ENCODE measurements at places on chromosomes 1 and 21.

DNA sequence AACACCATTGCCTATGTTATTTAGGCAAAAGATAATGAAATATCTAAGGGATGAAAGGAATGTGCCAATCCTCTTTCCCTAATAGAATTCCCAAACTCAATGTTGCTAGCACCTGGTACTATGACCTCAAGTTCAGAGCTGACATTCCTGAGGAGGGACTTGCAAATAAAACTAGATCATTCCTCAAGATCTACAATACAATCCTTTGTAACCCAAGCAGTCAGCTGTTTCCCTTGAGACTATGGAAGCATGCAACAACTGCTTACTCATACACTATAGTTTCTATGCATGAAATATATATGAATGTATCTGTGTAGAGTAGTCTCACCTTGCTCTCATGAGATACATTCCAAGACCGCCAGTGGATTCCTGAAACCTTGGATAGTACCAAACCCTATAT is 65.0 kb downstream of the ABL2 start:
- no peak for DNase-seq

GRCh38 chr1:16127676-16128337 is 28.1 kb downstream of the EPHA2 start:
- no peak for DNase-seq

DNA sequence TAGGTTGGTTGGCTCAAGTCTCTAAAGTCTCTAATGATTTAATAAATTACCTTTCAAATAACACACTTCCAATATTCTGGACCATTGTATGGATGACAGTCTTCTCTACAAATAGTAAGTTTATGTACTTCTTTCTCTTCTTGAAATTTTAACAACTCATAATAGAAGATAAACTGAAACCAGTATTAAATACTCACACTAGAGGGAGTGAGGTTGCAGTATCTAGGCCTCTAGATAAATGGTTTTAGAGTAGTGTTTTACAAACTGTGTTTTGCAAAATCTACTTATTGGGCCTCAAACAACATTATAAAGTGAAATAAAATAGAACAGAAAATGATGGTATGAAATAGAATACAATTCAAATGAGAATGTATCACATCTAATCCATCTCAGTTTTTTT is 479.9 kb upstream of the BRINP3 start:
- no peak for DNase-seq

GRCh38 chr1:1471389-1472052 is at the start of gene ATAD3B:
Gene ATAD3B, plus strand, starts transcription at chr1:1471765. Its CDS starts 120 bp downstream, at chr1:1471885.
- peak; percentile 91 for DNase-seq

- DNase-seq, result no peak
Measured at GRCh38 chr1:187009320-187009719, 180.6 kb downstream of the PLA2G4A start.

DNA sequence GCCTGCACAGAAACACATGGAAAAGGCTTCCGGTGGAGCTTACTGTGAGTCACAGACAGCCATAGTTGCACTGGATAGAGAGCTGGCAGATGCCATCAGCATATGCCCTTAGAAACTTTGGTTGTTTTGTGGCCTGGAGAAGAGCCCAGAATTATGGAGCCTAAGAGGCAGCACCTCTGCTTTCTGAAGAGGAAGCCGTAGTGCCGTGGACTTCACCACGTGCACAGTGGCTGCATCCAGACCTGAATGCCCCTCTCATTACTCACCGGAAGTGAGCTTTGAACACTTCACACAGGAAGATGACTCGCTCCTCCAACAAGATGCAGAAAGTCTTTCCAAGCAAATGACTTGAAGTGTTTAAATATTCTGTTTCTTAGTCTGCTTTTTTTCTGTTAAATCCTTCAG is 28.4 kb downstream of the JUN start:
- DNase-seq, result peak; percentile 49

- DNase-seq, result no peak
Measured at GRCh38 chr1:203056516-203056915, 29.3 kb downstream of the MYOG start.

DNA sequence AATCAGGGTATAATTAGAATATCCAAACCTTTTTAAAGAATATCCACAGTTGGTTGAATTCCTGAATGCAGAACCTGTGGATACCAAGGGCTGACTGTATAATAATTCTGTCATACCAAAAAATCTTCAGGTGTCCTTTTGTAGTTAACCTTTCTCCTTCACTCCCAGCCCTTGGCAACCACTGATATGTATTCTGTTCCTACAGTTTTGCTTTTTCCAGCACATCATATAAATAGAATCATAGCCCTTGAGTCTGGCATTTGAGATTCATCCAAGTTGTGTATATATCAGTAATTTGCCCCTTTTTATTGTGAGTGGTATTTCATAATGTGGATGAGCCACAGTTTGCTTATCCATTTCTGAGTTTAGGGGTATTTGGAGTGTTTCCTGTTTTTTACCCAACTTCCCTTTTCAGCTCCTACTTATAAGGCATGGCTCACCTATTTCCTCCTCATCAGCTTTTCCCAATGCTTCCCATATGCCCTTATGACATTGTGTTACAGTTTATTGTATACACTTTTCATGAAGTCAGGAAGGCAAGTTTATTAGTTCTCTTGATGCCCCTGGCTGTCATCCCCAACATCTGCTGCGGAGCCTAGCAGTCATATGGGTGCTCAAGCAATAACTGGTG is 35.0 kb upstream of the AGO1 start:
- no peak for DNase-seq

GRCh38 chr1:201726700-201727099 is 102.3 kb upstream of the IPO9 start:
- DNase-seq, result no peak

- no peak for DNase-seq
Measured at GRCh38 chr1:206738370-206739366, 31.9 kb upstream of the IL19 start.

DNA sequence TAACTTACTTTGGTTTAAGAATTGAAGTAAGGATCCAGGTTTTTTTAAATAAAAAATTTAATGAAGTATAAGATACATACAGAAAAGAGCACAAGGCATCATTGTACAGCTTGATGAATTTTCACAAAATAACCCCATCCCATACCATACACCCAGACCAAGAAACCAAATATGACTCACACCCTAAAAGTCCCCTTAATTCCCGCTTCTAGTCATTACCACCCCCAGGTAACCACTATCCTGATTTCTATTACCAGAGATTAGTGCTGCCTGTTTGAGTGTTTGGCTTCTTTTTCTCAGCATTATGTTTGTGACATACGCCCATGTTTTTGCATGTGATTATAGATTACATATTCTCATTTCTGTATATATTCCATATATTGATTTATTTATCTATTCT is 98.5 kb upstream of the HIVEP3 start:
- no peak for DNase-seq

- DNase-seq, result peak; percentile 49
Measured at GRCh38 chr1:23177438-23178380, 9.1 kb upstream of the LUZP1 start.

GRCh38 chr1:29805122-29805895 is 569.0 kb downstream of the PTPRU start:
- DNase-seq, result no peak

DNA sequence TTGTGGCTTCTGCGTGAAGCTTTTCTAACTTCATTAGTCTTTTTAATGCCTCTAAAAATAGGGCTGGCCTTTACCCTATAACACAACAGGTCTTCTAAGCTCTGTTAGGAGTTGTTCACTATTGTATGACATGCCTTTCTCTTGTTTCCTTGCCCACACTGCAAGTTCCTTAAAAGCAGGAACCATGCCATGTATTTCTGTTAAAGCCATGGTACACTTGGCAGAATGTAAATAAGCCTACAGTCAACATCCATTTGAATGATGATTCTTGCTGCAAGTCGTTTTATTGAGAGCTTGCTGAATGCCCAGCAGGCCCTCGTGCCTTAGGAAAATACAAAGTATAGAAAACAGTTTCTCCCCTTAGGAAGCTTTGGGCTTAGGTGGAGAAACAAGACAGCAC is 214.6 kb downstream of the DUSP10 start:
- DNase-seq, result no peak

DNA sequence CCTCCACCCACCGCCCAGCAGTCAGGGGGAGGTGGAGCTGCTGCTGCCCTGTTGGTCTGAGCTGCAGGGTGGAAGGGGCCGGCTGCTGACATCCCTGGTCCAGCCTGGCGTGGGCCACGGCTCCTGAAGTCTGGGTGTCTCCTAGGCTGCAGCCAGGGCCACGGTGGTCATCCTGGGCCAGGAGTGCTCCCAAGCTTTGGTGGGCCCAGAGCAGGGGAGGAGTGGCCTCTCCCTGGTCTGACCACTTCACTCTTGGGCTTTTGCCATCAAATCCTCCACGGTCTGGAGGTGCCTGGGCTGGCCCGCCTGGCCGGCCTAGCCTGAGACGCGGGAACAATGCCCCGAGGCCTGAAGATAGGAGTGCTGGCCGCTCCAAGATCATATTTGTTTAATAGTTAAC is 5.8 kb downstream of the PRDM16 start:
- DNase-seq, result no peak

- no peak for DNase-seq
Measured at GRCh38 chr1:181117648-181118449, 29.3 kb downstream of the IER5 start.

DNA sequence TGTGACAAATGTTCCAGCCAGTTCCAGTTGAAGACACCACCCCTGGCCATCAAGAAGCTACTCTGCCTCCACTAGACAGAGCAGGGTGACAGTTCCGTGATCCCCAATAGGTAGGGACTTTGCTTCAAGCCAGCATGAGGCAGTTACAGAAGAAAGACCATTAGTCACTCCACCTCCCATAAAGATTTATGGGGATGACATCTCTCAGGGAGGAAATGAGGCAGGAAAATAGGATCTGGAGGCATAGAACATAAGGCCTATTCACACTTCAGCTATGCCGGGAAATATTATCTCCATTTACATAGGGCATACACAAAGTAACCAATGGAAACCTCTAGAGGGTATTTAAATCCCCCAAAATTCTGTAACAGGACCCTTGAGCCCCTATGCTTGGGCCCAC is 3.5 kb upstream of the GBP7 start:
- no peak for DNase-seq

DNA sequence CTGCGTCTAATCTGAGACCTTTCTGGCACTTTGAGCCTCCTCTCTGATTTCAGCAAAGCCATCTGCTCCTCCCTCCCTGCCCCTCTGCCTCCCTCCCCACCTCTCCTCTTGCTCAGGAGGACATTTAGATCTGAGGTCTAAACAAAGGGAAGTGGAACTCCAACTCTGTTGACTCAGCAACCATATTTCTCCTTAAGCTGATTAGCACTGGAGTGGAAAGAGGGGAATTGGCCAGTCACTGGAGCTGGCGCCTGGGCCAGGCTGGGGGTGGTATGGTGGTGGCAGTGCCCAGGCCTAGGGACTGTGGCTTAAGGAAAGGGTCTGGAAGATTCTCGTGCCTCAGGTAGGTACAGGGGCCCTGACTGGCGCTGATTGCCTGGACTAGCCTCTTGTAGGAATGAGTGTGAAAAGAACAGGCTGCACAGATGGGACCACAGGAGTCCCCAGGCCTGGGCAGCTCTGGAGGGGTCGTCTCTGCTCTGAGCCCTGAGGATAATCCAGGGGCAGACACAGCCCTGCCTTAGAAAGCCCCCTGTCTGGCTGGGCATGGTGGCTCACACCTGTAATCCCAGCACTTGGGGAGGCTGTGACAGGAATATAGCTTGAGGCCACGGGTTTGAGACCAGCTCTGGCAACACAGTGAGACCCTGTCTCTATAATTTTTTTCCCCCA is 11.9 kb downstream of the SH2D2A start:
- no peak for DNase-seq

DNA sequence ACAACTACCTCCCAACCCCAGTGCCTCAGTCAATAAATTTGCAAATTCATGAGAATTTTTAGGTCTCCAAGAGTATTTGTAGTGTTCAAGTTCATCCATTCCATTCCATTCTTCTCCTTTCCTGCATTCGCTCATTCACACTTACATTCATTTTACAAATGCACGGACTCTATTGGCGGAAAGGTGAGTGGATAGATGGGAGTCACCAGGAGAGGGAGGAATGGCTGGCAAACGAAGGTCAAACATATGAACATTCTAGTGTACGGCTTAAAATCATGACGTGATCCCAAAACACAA is 2.5 kb downstream of the LORICRIN start:
- DNase-seq, result no peak

Measured in activated CD4-positive, CD25-positive, alpha-beta regulatory T cell treated with anti-CD3 and anti-CD28 coated beads, Interleukin-2, amount 50 U/mL, for 72 hours (primary cell).